Pancreas (tissue), 10 donors: ENCODE measurements at places on chromosomes 2 and 18. TPM values are rescaled to one million over a fixed set of nuclear protein-coding genes. Genes with fewer than 3 reads are reported as not detected.

GRCh38 chr2:169114056-169114455 lies 44.7 kb downstream of the DHRS9 start:
- no peak overlapping the region for H3K27ac ChIP-seq
- DNase-seq: no peak
- no peak overlapping the region for H3K4me3 ChIP-seq
- no peaks in the 10 kb centered on the region for H3K27me3 ChIP-seq

DNA sequence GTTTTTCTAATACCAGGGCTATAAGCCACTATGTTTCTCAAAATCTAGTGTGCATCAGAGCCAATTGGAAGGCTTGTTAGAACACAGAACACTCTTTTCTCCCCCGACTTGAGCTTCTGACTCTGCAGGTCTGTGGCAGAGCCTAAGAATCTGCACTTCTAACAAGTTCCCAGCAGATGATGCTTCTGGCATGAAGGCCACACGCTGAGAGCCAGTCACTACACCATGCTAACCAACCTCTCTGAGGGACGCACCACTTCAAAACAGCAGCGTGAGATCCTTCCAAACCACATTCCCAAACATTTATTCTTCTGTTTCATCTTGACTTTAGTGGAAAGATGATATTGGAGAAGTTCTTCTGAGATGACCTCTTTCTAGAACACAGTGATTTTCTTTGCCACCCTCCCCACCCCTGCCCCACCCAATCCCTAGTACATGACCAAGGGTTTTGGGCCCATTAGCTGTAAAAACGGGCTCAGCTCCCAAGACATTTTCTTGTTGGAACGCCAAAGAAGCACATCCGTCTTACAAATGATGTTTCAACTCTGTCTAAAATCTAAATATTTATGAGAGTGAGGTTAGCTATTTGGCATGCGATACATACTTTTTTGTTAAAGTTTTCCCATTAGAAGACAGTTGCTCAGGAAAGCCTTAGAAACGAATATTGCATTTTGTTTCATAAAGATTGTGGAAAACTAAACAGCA lies 391.9 kb downstream of the TMEM182 start:
- no peak overlapping the region for H3K4me3 ChIP-seq
- H3K27me3 ChIP-seq: no peaks in the 10 kb centered on the region
- no peaks in the 10 kb centered on the region for H3K4me1 ChIP-seq
- DNase-seq: no peak

DNA sequence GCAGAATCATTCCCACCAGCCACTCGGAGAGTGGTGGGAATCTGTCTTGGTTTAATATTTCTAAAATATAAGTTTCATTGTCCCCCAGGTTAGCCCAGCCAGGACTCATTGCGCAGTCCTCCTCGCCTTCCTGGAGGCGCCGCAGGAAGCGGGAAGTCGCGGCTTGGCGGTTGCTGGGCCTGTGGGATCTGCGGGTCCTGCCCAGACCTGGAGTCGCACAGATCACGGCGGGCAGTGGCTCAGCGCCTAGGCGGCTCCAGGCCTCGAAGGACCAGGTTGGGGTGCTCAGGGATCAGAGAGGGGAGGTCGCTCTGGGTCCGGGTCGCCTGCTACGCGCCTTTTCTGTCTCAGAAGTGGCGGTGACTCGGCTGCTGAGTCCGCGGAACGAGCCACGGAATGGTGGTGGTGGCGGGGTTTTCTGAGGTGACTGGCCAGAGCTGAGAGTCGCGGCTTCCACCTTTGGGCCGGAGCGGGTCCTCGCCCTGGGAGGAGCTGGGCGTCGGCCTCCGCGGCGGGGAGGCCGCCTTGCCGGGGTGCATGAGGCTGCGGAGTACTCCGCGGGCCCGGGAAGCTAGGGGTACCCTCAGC lies 2.6 kb downstream of the HOXD3 start:
- H3K27ac ChIP-seq: no peak overlapping the region
- no peak overlapping the region for H3K4me3 ChIP-seq
- no peaks in the 10 kb centered on the region for H3K36me3 ChIP-seq
- no peak for DNase-seq

DNA sequence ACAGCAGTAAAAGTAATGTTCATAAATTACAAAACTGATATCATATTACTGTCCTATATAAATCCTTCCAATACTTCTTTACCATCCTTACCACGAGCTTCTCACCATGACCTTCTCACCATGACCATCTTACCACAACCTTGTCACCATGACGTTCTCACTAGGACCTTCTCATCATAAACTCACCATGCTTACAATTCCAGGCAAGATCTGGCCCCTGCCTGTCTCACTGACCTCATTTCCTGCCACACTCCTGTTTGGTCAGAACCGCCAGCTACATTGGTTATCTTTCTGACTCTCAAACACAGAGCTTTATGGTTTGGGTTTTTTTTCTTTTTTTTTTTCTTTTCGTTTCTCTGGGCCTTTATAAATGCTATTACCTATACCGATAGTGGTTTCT lies 827.6 kb downstream of the RNF144A start:
- H3K4me1 ChIP-seq: no peaks in the 10 kb centered on the region
- no peaks in the 10 kb centered on the region for H3K36me3 ChIP-seq
- DNase-seq: no peak
- no peak overlapping the region for H3K4me3 ChIP-seq
- H3K27me3 ChIP-seq: no peaks in the 10 kb centered on the region
- no peak overlapping the region for H3K27ac ChIP-seq

DNA sequence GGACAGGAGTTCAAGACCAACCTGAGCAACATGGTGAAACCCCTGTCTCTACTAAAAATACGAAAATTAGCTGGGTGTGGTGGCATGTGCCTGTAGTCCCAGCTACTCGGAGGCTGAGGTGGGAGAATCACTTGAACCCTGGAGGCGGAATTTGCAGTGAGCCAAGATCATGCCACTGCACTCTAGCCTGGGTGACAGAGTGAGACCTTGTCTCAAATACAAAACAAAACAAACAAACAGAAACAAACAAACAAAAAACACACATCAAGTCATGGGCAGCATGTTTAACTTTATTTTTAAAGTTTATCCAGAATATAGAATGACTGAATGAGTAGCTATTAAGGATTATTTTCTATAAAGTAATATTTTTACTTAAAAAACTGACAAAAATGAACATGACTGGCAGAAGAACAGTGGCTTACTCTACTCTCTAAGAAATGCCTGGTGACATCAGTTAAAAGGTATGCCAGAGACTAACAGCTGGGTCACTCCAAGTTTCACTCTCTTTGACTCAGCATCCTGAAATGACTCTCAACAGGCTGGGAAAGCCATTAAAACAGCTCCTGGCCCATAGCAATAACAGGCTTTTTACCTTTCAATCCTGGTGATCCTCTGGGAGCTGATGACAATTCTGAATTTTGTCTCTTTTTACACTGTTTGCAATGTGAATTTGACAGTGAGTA lies 281.6 kb upstream of the STON1 start:
- H3K27ac ChIP-seq: no peak overlapping the region
- H3K36me3 ChIP-seq: no peaks in the 10 kb centered on the region

- H3K4me3 ChIP-seq: no peak overlapping the region
- no peak overlapping the region for H3K27ac ChIP-seq
- DNase-seq: no peak
- no peaks in the 10 kb centered on the region for H3K27me3 ChIP-seq
Observed at GRCh38 chr18:35306588-35307250, 16.7 kb upstream of the ZSCAN30 start.

GRCh38 chr2:204691911-204692510 lies 146.7 kb downstream of the PARD3B start:
- H3K4me3 ChIP-seq: no peak overlapping the region
- no peaks in the 10 kb centered on the region for H3K27me3 ChIP-seq
- H3K27ac ChIP-seq: no peak overlapping the region
- H3K4me1 ChIP-seq: no peaks in the 10 kb centered on the region
- no peak for DNase-seq
- H3K36me3 ChIP-seq: no peaks in the 10 kb centered on the region

DNA sequence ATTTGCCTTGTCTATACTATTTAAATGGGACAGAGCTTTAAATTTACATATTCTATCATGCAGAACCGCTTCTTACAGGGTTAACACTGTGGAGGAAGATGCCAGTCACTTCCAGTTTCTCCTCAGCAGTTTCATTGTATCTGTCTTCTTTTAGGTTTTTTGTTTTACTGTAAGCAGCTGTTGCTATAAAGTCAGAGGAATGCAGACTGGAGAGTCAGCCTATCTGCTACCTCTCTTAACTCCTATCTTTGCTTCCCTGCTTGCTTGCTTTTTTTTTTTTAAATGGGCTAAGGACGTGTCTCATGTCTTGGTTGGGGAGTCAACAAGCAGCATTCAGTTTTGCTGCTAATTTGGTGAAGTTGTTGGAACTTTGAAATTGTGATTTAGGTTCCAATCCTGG lies 8.9 kb downstream of the EPC2 start:
- H3K36me3 ChIP-seq: no peaks in the 10 kb centered on the region
- no peaks in the 10 kb centered on the region for H3K27me3 ChIP-seq
- no peak for DNase-seq
- no peak overlapping the region for H3K4me3 ChIP-seq
- peaks cover 15% of the 10 kb centered on the region for H3K4me1 ChIP-seq

GRCh38 chr2:237760506-237761502 lies 37.8 kb upstream of the RBM44 start:
- DNase-seq: no peak
- peaks cover 4% of the 10 kb centered on the region for H3K36me3 ChIP-seq
- no peak overlapping the region for H3K27ac ChIP-seq
- no peaks in the 10 kb centered on the region for H3K4me1 ChIP-seq

GRCh38 chr2:238458651-238459050 lies 31.9 kb downstream of the ASB1 start:
- H3K4me1 ChIP-seq: no peaks in the 10 kb centered on the region
- H3K27ac ChIP-seq: no peak overlapping the region
- H3K36me3 ChIP-seq: no peaks in the 10 kb centered on the region
- no peaks in the 10 kb centered on the region for H3K27me3 ChIP-seq
- DNase-seq: no peak

GRCh38 chr2:96933305-96934181 lies 52.8 kb downstream of the FAM178B start:
- no peak for DNase-seq
- no peaks in the 10 kb centered on the region for H3K36me3 ChIP-seq
- H3K4me1 ChIP-seq: no peaks in the 10 kb centered on the region
- no peak overlapping the region for H3K27ac ChIP-seq
- no peak overlapping the region for H3K4me3 ChIP-seq

DNA sequence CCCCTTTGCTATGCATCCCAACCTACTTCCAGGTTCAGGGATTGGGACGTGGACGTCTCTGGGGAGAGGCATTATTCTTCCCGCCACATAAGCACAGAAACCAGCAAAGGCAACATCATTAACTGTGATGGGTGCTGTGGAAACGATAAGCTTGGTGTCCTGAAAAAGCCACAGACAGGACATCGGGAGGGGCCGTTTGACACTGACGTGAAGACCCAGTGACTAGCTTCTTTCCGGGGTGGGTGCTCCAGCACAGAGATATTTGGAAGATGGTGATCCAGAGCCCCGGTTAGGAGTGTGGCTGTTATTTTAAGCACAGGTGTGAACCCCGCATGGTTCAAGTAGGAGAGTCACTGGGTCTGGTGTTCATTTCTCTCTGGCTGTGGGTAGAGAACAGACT lies 163.8 kb upstream of the HDAC4 start:
- H3K4me1 ChIP-seq: no peaks in the 10 kb centered on the region
- no peaks in the 10 kb centered on the region for H3K27me3 ChIP-seq
- H3K4me3 ChIP-seq: no peak overlapping the region
- H3K27ac ChIP-seq: no peak overlapping the region
- H3K36me3 ChIP-seq: no peaks in the 10 kb centered on the region
- DNase-seq: no peak

DNA sequence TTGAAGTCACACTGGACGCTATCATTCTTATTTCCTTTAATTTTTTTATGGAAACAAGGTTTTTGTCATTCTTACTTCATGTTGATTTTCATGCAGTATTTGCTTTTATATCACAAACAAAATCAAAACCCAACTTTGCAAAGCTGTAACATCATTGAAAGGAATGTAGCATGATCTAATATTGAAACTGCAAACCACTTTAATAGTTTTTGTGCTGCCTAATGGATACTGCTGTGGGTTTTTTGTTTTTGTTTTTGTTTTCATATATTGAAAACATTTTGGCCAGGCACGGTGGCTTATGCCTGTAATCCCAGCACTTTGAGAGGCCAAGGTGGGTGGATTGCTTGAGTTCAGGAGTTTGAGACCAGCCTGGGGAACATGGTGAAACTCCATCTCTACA lies 81.6 kb downstream of the MAP2 start:
- H3K27me3 ChIP-seq: no peaks in the 10 kb centered on the region
- peaks cover 27% of the 10 kb centered on the region for H3K4me1 ChIP-seq
- no peak for DNase-seq

DNA sequence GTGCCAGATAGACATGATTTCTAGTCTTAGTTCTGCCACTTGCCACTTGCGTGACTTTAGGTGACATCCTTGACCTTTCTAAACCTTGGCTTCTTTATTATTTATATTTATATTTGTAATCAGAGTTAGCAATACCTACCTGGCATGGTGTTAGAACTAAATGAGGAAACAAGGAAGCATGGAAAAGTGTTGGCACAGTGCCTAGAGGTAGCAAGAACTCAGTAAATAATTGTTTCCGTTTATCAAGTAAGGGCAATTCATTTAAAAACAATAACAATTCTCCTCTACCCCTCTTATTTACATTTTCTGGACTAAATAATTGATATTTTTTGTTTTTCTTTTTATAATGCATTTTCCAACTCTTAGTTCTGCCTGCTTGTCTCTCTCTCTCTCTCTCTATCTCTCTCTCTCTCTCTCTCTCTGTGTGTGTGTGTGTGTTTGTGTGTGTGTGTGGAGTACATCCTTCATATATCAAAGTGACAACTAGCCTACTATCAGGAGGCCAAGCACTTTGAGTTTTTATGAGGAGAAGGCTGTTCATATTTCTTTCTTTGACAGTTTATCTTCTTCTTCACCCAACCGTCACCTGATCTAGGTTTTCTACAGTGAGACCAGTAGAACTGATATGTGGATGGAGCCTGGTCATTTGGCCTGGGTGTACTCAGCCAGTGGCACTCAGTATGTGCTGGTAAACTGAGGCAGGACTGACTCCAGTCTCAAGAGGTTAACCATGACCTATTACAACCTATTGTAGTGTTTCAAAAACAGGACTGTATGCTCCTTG lies 134.5 kb downstream of the LRRTM1 start:
- H3K27me3 ChIP-seq: no peaks in the 10 kb centered on the region
- DNase-seq: no peak
- peaks cover 3% of the 10 kb centered on the region for H3K4me1 ChIP-seq

- DNase-seq: no peak
- no peak overlapping the region for H3K4me3 ChIP-seq
Observed at GRCh38 chr18:58492891-58493469, 135.9 kb downstream of the ALPK2 start.

DNA sequence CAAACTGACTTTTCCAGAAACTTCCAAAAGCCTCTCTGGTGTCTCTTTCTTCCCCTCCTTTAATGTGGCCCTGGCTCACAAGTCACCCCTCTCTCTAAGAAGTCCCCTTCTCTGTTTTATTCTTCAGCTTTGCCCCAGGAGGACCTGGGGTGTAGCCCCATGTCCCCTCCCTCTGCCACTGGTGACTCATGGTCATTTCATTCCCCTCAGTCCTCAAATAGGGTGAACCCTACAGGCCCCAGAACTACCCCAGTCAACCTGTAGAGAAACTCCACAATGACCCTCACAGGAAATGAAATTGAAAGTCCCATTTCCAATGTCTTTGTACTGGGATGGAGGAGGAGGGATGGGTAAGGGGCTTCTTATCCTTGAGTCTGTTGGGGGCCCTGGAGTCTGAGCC lies 6.2 kb upstream of the SPEG start:
- no peaks in the 10 kb centered on the region for H3K36me3 ChIP-seq
- no peaks in the 10 kb centered on the region for H3K27me3 ChIP-seq
- no peaks in the 10 kb centered on the region for H3K4me1 ChIP-seq
- no peak overlapping the region for H3K4me3 ChIP-seq
- no peak for DNase-seq

Gene LMAN1
- total RNA-seq: 50.7 TPM
